ENCODE measurements at places on chromosomes 5 and 9.

GRCh38 chr9:350384-350783 lies 135.7 kb downstream of the DOCK8 start:
- DNase-seq = no peak

DNA sequence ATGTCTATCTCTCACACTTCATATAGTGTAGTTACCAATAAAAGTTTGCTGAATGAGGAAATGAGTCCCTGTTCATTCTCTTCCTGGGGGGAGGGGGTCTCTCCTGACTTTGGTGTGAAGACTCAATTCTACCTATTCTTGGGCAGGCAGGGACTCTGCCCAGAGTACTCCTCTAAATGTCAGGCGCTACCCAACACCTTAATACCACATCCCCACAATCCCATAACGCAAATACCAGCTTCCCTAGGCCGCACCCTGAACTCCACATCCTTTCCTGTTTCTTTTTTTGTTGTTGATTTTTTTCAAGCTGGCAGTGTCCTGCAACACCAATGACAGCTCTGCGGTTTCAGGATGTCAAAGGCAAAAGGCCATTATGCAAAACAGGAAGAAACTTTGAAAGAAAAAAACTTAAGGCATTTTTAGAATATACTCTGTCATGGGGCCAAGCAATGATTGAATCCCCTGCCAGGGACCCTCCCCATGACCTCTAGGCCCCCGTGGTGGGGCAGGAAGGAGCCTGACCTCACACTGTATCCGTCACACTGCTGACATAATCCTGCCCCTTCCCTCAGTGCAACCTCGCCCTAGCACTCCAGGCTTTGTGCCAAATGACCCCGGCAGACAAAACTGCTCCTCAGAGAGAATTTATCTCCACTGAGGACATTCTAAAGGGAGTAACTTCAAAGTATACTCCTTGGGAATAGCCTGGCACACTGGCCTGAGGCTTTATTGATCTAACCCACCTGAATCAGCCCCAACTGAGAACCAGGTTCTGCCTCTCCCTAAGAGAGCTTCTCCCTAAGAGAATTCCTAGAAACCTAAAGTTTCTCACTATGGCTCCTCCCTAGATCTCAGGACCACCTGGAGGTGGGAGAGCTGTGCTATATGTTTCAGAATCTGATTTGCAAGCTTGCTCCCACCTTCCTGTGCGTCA lies 8.0 kb downstream of the B4GALT1 start:
- no peak for DNase-seq

DNA sequence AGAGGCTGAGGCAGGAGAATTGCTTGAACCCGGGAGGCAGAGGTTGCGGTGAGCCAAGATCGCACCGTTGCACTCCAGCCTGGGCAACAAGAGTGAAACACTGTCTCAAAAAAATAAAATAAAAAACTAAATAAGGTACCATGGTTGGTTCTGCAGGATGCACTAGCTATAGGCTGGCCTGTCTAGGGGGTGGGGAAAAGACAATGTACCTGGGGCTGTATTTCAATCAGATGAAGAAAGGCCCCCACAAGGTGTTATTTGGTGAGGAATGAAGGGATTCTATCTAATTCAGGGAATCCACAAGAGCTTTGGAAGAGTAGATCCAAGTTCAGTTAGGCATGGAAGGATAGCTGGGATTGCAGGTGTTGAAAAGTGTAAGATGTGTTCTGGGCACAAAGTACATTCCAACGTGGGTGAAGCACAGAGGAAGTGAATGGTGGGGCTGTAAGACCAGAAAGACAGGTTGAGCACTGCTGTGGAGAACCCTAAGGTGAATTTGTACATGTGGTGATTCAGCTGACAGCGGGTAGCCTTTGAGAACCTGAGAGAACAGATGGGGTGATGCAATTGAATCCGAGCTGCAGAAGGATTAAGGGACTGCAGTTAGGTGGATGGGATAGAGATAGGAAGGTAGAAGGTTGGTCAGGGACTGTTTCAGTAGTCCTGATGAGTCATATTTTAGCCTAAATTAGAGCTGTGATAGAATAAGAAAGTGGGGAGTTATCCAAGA lies 71.8 kb downstream of the CAST start:
- DNase-seq = no peak

GRCh38 chr5:58294598-58295305 lies 165.1 kb downstream of the PLK2 start:
- DNase-seq = no peak

DNA sequence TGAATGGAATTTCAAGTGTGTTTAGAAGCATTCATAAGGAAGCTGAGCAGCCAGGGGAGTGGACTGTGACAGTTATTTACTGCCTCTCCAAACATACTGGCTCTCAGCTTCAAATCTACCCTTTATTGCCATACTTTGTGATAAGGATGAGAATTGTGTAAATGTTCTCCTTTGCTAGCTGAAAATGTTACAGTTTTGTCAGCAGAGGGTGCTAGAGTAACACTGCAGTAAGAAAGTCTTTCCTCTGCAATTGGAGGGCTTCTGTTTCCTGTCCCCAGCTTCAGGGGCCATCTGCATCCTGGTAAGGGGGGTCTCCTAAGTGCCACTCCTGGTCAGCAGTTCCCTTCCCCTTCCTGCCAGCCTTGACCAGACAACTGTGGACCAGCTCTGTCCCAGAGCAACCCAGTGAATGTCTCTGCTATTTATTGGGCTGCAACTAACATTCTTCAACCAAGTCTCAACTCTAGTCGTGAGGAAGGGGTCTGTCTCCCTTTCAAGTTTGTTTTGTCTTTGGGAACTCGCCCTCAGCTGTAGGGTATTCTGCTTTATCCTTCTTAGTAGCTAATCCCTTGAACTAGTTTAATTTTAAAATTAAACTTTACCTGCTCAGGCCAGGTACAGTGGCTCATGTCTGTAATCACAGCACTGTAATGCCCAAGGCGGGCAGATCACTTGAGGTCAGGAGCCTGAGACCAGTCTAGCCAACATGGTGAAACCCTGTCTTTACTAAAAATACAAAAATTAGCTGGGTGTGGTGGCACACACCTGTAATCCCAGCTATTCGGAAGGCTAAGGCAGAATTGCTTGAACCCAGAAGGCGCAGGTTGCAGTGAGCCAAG lies 45.3 kb downstream of the RAPGEF6 start:
- DNase-seq = no peak
